Sigmoid colon (tissue), 7 donors: ENCODE measurements at places on chromosomes 5 and 9.
A peak's percentile ranks its signal among the peaks of the same experiment; 100 is the strongest.

- no peak for DNase-seq
These were observed 86.1 kb downstream of the SH3TC2 start for GRCh38 chr5:148976569-148977381.

- no peak for DNase-seq
These were observed 23.9 kb upstream of the CPLX2 start for GRCh38 chr5:175847503-175847902.

GRCh38 chr5:74916831-74917710 is 50.9 kb upstream of the FAM169A start:
- no peak for DNase-seq

DNA sequence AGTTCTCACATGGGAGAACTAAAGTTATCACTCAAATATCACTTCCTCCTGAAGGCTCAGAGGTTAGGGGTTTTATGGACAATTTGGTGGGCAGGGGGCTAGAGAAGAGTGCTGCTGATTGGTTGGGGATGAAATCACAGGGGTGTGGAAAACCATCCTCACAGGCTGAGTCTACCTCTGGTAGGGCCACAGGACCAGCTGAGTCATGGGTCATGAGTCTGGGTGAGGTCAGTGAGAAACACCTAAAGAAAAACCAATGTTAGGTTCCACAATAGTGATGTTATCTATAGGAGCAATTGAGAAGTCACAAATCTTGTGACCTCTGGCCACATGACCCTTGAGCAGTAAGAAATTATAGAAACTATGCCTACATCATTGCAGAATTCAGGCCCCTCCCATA is 203.3 kb upstream of the TARS1 start:
- no peak for DNase-seq

DNA sequence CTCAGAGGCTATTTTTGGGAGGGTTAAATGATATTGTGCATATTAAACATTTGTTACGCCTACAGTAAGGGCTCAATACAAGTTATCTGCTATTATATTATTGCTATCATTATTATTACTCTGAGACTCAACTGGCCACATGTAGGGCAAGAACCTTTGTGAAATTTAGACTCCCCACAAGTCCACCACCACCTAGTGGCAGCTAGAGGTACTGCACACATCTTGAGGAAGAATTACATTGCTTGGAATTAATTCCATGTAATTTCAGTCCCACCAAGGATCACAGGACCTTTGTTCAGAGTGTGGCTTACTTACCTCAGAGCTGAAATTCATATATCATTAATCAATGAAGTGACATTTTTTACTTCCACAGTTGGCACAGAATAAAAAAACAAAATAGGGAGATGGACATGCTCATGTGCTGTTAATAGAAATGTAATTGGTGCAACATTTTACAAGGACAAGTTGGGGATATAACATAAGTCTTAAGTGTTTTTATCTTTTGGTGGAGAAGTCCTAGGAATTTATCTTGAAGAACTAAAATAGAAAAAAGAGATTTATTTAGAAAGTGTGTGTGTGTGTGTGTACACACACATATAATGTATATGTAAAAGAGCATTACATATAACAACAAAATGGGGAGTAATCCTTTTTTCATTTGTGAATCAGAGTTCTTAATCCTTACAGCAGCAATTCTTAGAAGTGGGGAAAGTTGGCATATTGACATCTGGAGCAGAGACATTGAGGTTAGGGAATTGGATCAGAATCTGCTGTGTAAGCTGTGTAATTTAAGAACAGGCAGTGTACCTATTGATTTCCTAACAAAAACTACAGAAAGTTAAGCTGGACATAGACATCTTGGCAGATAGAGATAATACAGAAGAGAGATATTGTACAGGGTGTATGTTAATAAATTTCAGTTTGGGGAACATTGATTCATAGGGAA is 11.2 kb downstream of the MSANTD3 start:
- peak; percentile 86 for DNase-seq

DNA sequence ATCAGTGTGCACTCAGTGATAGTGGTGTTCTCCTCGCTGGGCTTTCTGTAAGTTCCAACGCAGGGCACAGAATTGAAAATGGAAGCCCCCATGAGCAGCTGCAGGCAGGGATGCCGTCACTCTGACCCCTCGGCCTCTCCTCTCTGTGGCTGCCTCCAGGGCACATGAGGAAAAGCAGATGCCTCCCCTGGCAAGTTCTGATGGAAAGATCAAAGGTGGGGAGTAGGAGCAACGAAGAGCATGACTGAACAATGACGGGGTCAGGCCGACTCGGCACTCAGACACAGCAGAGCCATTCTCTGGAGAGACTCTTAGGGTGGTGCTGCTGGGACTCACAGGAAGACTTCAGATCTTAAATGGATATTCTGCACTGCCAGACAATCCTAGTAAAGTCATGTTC is 65.6 kb upstream of the CKMT2 start:
- DNase-seq: peak; percentile 80

GRCh38 chr5:78286290-78286689 is 8.2 kb downstream of the AP3B1 start:
- no peak for DNase-seq

- DNase-seq: no peak
These were observed 113.4 kb downstream of the ST8SIA4 start for GRCh38 chr5:100789694-100790093.

DNA sequence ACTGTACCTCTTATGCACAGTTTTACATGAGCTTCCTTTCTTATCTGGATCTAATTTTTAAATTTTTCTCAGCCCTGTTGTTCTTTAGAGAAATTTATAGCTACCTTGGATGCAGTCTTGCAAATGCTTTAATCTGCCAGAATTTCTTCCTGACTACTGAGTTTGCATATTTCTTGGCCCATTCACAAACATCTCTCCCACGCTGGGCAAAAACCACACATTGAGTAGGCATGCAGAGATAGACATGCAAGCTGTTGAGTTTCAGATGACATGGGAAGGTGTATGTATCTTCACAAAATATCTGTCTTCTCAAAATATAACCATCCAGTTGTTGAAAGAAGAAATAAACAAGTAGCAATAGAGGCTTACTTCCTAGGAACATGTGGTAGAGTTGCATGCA is 101.2 kb downstream of the PARP8 start:
- DNase-seq: no peak

- no peak for DNase-seq
These were observed 4.1 kb downstream of the TNFAIP8 start for GRCh38 chr5:119359737-119360413.

DNA sequence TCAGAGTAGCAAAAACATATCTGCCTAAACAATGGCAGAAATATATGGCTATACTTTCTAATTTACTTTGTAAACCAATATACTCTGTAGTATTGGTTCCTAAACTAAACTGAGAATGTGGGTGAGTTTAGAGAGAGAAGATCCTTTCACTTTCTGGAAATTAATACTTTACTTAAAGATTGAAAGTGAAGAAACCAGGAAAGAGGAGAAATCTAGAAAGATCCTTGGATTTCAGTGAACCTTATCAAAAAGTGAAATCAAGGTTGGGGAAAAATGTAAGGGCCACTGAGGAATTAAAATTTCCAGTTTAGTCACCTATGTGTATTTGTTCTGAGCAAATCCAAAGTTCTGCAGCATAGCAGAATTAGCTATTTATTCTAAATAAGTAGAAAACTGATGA is 5.9 kb downstream of the SLC38A9 start:
- DNase-seq: no peak

GRCh38 chr9:131012396-131012917 is 3.5 kb downstream of the LAMC3 start:
- DNase-seq: no peak

DNA sequence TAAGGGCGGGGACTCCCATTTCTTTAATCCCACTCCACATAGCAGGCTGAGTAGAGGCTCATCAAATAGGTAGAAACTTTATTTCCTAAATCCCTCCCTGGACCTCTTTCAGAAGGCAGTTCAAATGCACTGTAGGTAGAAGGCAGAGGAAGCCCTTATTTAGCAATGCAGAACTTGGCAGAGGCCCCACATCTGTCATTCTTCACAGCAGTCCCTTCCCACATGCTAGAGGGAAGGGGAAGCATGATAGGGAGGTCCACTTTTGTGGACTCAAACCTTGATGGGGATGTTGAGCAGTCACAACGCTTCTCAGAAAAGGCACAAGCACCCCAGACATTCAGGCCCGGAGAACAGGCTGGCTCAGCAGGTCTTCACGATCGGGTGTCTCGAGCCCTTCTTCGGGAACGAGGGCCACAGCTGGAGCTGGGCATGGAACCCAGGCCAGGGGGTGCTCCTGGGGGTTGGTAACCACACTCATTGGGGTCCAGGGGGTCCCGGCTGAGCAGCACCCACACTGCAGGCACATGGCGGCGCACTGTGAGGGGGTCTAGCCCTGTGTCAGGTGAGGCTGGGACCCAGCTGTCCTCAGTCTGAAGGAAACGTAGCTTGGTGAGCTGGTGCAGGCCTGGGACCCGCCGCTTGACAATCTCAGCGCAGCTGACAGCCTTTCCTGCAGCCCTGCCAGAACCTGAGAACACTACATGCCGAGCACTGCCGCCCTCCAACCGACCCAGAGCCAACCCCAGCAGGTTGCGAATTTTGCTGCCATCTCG is 1.3 kb downstream of the RPP25L start:
- no peak for DNase-seq

DNA sequence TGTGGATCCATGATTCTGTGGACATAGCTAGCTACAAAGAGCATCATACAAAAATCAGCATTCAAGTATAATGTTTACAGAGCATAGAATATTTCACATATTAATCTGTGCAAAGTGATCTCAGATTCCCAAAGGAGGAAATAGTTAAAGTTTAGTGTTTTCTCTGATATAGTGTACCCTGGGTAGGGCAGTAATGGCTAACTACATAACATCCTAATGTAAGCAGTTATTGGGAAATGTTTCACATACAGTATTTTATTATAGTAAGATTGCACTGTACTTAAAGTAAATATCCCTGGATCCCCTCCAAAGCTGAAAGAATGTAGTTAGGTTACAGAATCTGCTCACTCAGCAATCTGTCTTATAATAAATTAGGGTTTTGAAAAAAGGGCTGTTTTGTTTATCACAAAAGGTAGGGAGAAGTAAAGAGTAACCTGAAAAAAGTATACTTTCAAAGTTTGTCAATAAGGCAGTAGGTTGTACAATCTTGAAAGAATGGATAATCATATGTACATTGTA is 52.5 kb upstream of the SMARCA2 start:
- no peak for DNase-seq

DNA sequence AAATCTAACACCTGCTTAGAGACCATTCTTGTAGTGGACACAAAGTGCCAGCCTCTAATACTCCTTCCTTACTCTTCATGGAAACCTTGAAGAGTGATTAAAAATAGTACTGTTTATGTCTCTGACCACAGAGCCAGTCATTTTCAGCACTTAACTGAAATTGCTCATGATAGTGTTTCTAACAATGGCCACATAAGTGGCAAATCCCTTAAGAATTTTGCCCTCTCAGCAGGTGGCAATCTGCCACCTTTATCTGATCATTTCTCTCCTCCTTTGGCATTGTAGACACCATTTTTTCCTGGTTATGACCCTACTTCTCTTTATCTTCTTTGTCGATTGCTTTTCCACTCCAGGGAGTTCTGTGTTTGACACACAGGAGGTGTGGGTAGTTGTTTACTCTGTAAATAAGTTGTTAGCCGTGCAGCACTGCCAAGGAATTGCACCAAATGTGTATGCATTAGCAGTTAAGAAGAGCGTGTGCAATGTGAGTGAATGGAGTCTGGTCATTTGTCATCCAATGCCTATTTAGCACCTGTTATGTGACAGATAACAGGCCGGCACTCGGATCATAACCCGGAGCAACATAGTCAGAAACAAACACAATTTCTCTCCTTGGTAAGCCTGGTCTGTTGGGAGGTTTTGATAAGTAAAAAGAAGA is 36.8 kb upstream of the STARD4 start:
- DNase-seq: no peak

DNA sequence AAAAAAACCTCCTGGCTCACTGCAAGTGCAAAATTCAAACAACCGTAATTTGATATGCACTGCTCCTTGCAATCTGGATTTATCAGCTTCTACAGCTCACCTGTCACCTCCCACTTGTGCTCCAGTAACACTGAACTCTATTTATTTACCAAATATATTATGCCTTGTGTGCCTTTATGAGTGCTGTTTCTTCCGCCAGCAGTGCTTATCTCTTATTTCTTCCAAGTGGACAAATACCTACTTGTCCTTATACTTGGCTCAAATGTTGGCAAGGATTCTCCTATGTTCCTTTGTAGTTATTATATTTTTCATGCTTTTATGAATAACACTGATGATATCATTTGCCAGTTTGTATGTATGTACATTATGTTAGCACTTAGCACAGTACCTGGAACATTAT is 145.7 kb upstream of the ARRDC3 start:
- no peak for DNase-seq

DNA sequence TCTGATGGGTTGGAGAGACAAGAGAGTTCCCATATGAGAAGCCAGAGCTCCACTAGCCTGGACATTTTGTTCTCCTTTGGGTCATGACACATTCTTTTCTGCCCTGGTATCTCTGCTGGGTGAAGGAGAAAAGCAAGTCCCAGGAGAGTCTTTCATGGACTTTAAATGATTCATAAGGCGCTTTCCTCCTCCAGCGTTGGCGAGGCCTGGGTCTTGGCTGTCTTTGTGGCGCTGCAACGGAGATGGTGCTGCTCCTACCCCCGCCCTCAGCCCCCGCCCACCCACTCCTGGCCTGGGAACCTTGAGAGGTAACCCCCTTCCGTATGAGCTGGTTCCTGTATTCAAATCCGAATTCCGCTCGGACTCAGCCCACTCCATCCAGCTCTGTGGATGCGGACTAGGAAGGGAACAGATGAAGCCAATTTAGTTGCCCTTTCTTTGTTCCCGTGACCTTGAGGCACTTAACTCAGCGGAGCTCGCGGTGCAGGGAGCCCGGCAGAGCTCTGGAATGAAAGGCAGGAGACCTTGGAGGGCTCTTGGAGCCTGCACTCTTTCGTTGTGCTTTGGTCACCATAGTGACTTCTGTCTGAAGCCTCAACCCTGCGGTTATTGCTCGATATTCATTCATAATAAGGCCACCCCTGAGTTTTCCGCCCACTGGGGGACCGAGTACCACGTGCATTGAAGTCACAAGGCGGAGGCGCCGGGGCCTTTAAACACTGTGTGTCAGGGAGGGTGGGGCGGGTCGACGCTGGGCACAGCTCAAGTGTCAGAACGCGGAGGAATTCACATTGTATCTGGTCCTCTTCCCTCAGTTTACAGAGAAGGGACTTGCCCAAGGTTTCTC is 14.0 kb upstream of the PWWP2A start:
- DNase-seq: no peak

DNA sequence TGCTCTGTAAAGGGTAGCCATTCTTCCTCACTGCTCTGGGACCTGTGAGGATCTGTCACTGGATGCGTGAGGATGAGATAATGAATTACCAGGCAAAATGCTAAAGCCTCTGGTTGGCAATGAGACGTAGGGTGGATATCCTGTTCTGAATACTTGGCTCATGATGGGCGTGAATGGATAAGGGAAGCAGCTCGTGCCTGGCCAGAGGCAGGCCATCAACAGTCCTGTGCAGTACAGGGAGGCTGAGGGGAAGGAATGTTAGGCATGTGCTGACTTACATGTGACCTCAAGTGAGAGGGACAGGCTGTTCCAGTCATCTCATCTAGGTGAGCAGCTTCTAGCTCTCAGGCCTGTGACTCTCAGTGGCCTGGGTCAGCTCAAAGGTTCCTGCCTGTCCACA is 172.8 kb downstream of the CARTPT start:
- no peak for DNase-seq
